ENCODE measurements at places on chromosomes 7 and 10.

DNA sequence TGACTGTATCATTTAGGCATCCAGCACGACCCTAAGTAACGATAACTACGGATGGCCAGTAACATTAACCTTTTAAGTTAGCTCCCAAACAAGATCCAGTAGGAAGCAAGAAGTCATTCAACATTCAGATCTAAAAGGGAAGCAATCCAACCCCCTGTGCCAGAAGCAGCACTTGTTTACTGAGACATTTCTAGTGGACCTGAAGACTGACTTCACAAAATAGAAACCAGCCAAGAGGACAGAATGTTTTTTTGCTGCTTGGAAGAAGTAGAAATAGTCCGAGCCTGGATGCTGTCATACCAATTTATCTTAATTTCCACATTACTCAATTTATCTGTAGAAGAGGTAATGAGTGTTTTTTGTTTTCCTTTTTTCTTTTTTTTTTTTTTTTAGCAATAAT, 88.0 kb upstream of the CTTNBP2 start:
- no peak for DNase-seq

- DNase-seq = no peak
Observed at GRCh38 chr10:109924967-109925620, 1.8 kb upstream of the XPNPEP1 start.

DNA sequence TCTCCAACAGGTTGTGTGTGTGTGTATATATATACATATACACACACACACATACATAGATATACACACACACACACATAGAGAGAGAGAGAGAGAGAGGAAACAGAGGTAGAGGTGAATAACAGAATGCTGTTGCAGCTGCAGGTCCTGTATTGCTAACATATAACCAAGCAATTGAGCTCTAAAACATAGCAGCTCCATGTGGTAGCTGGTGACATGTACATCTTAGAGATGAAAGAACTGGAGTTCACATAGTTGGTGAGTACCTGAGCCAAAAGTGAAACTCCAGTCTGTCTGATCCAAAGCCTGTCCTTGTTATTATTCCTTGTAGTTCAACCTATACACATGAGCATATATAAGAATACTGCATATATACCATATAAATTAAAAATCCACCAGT, 152.9 kb upstream of the CSTF2T start:
- DNase-seq = no peak

DNA sequence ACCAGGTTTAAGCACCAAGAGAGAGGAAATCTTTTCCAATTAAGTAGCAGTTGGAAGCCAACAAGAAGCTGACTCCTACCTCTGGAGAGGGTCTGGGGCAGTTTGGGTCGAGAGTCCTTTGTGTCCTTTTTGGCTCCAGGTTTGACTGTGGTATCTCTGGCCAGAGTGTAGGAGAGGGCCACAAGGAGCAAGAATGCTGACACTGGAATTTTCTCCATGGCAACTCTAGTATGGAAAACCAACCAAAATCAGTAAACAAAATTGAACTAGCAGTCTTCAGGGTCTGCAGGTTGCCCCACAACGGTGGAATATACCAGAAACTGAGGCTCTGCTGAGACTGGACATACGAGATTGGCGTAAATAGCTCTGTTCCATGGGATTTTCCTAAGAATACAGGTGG, 3.2 kb downstream of the AGR2 start:
- no peak for DNase-seq

DNA sequence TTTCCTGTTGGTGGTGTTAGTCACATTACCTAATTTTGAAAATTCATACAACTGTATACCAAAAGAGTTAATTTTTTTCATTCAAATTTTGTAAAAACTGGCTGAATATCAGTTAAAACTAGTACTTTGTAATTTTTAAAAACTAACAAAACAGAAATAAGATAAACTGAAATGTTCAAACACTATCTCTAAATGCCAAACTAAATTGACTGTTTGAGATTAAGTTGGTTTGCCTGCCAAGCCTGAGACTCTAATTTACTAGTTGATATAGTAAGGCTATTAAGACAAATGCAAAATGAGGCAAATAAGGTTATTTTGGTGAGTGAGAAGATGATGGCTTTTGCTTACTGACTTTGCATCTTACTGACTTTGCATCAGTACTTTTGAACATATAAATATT, 1134.9 kb upstream of the LRRN3 start:
- no peak for DNase-seq

Measured in stimulated activated CD4-positive, alpha-beta T cell treated with anti-CD3 and anti-CD28 coated beads, Interleukin-4, amount 100 ng/mL, for 48 hours (primary cell).